ENCODE measurements at places on chromosomes 2 and 18.

- H3K27ac ChIP-seq: no peak overlapping the region
- DNase-seq: no peak
- peaks cover 13% of the 10 kb centered on the region for H3K36me3 ChIP-seq
Measured at GRCh38 chr2:205998583-205998982, 87.4 kb downstream of the INO80D start.

DNA sequence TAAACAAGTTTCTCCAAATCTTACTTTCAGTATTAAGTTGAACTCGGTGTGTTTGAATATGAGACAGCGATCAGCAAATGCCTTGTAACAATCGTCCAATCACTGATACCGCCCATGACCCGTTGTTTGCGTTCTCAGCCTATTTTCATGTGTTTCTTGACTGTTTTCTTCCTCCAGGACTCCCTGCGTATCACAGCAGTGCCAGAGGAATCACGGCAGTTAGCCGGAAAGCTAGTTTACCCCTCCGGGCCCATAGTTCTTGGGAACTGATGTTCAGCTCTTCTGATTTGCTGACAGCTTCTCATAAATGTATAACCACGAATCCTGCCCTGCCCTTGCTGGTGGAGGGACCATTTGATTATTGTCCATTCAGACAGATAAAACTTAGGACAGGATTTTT lies 42.2 kb upstream of the TPO start:
- no peaks in the 10 kb centered on the region for H3K36me3 ChIP-seq
- DNase-seq: no peak
- no peaks in the 10 kb centered on the region for H3K27me3 ChIP-seq
- no peak overlapping the region for H3K4me3 ChIP-seq

DNA sequence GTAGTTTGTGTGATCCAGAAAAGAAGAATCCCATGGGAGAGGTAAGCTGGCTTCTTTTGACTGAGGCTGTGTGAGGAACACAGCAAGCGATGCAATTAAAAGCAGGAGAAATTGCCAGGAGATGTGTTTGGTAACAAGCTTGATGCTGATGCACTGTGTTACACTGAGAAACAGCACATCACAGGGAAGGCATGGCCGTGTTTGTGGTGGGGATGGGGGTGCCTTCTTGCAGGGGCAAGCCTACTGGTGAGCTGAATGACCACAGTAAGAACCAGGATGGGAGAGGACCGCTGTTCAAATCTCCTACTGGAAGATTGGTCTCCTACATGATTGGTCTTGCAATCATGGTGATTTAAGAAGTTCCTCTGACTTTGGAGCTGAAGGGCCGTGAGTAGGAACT lies 477.7 kb upstream of the HS6ST1 start:
- no peaks in the 10 kb centered on the region for H3K36me3 ChIP-seq
- H3K4me1 ChIP-seq: peaks cover 17% of the 10 kb centered on the region
- no peak overlapping the region for H3K27ac ChIP-seq
- DNase-seq: no peak

DNA sequence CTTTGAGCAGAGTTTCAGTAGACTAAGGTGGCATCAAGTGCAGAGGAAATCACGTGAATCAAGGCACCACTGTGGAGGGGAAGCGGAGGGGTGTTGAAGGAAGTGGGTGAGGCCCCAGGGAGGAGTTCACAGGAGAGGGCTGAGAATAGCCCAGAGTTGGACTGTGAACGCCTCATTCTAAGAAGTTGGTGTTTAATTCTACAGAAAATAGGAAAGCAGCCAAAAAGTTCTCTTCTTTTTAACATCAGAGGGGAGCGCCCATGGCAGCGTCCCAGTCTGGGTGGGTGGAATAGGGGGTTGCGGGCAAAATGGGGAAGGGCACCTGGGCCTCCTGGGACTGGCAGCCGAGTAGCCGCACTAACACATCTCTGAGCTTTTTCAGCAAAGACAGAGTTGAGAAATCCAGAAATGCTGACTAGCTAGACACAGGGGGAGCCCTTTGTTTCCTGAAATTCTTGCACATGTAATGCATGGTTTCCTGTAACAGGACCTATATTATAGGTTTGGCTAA lies 97.0 kb downstream of the NEB start:
- peaks cover 16% of the 10 kb centered on the region for H3K36me3 ChIP-seq
- no peak overlapping the region for H3K4me3 ChIP-seq
- no peak for DNase-seq
- H3K27ac ChIP-seq: no peak overlapping the region

- no peaks in the 10 kb centered on the region for H3K36me3 ChIP-seq
- H3K4me3 ChIP-seq: no peak overlapping the region
- no peaks in the 10 kb centered on the region for H3K4me1 ChIP-seq
- no peak for DNase-seq
Measured at GRCh38 chr2:144358979-144359541, 160.9 kb downstream of the ZEB2 start.

GRCh38 chr2:238854699-238855229 lies 6.9 kb downstream of the TWIST2 start:
- no peaks in the 10 kb centered on the region for H3K36me3 ChIP-seq
- no peak overlapping the region for H3K4me3 ChIP-seq
- H3K27me3 ChIP-seq: peaks cover 2% of the 10 kb centered on the region
- no peak overlapping the region for H3K27ac ChIP-seq

Measured in right atrium auricular region (tissue), 2 donors.